Activated naive CD8-positive, alpha-beta T cell treated with anti-CD3 and anti-CD28 coated beads for 36 hours (primary cell): ENCODE measurements at places on chromosomes 3 and 15. TPM values are rescaled to one million over a fixed set of nuclear protein-coding genes. Genes with fewer than 3 reads are reported as not detected.

FETUB gene
- total RNA-seq = not detected

ZNF860 gene
- total RNA-seq = 0.37 TPM

PLXND1 gene
- 1.5 TPM for total RNA-seq

IL1RAP gene
- total RNA-seq = 8.2 TPM

SLC35G2 gene
- 2.3 TPM for total RNA-seq

ZNF501 gene
- total RNA-seq = 3.6 TPM

NMNAT3 gene
- total RNA-seq = 5.5 TPM

SYNPR gene
- total RNA-seq = not detected

MYZAP gene
- not detected for total RNA-seq

DZIP1L gene
- total RNA-seq = 0.22 TPM

GUCA1C gene
- total RNA-seq = not detected

DNA sequence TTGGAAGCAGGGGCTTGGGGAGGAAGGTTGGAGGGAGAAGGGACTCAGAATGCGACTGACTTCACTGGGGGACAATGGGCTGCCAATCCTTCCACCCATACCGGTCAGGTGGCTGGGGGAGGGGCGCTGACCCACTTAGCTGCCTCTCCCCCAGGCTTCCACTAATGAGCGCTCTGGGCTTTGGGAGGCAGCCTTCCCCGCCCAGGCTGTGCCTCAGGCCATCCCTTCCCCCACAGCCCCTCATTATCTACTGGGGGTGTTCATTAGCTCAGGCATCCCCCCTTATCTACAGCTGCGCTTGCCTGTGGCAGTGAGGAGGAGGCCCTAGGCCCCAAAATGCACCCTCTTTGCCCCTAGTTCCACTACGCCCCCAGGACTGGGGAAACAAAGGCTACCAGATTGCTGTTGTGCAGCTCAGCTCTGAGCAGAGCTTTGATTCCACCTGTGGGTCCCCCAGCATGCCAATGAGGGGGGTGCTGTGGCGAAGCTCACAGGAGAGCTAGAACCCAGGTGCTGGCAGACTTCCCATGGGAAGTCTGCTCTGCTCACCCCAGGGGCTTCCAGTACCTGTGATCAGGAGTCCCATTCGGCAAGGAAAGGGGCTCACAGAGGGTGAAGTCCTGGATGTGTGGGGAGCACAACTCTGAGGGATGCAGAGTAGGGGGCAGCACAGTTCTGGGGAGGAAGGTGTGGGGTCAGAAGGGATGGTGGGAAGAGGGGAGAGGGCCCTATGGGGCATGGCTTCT is 29.4 kb upstream of the SEMA3F start:
- no peak for DNase-seq

GRCh38 chr15:89419370-89419984 is 76.9 kb downstream of the RHCG start:
- peak; percentile 49 for DNase-seq

- peak; percentile 57 for DNase-seq
Measured at GRCh38 chr3:171809861-171810628, at the start of gene PLD1. Gene PLD1 (minus strand): TSS chr3:171810483. CDS start chr3:171738051, 72,432 bp downstream.

DNA sequence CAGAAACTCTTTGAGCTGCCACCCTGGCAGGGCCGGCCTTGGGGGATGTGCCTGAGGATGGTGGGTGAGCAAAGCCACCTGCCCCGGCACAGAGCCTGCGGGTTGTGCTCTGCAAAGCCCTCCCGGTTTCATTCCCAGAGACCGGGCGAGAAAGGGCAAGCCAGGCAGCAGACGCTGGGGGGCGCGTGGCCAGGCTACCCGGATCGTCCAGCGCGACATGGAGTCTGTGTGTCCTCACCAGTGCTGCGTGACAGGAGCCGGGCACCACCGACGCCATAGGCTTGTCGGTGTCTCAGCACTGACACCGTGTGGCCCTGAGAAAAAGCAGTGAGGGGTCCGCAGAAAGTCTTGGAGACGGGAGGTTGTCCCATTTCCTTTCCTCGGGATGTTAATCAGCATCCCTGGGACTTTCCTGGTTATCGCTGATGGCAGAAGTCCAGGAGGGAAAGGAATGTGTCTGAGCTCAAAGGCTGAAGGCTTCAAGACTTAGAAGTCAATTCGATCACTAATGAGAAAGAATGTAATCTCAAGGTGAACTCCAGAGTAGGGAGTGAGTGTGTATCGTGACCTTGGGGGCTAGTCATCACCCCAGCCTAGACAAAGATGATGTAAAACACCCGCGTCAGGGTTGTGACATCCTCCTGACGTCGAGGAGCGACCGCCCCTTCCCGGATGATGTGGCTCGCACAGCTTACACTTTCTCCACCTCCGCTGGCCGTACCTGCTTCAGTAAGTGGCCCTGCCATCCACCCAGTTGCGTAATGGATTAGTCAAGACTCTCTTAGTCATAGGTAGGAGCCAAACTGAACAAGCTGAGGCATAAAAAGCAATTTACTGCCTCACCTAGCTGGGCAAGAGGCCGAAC is 36.3 kb upstream of the PLA2G4E start:
- DNase-seq = peak; percentile 59

DNA sequence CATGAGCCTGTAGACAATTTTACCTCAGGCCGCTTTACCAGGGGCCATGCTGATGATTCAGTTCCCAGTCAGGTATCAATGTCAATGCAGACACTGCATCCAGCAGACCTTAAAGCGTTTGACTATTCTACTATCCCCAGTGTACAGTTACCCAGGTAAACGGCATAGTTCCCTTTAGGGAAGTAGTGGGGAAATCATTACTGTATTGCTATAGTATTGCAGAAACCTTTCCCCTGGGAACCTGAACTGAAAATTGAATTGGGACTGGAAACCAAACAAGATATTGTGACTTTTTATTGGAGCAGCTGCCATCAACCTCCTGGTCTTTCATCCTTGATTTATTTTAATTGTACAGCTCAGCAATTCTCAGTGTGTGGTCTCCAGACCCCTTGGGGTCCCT is 6.6 kb upstream of the INAFM2 start:
- DNase-seq = no peak

DNA sequence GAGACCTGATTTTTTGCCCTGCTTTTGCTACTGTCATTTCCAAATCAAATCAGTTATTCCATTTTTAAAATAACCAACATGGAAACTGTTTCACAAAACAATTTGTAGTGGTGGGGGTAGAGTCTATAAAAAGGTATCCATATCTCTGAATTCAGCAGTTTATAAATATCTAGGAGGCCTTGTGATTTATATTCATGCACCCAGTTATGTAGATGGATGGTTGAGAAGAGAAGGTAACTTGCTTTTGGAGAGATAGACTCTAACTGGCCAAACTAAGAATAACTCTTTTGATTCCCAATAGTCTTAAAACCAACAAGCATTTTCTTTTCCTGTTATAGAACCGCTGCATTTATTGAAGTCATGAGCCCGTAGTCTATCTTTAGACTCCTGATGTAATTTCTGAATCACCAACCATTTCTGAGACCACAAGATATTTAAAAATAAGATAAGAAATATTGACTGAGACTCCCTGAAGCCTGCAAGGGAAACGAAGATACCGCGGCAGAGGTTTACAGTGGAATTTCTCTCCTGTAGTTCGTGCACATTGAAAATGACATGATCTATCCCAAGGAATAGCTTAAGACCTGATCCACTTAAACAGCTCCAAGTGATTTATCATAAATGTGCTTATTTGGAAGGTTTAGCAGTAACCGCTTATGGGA is 68.5 kb downstream of the SAMMSON start:
- no peak for DNase-seq

- no peak for DNase-seq
Measured at GRCh38 chr3:4151859-4152258, 151.3 kb upstream of the SETMAR start.

DNA sequence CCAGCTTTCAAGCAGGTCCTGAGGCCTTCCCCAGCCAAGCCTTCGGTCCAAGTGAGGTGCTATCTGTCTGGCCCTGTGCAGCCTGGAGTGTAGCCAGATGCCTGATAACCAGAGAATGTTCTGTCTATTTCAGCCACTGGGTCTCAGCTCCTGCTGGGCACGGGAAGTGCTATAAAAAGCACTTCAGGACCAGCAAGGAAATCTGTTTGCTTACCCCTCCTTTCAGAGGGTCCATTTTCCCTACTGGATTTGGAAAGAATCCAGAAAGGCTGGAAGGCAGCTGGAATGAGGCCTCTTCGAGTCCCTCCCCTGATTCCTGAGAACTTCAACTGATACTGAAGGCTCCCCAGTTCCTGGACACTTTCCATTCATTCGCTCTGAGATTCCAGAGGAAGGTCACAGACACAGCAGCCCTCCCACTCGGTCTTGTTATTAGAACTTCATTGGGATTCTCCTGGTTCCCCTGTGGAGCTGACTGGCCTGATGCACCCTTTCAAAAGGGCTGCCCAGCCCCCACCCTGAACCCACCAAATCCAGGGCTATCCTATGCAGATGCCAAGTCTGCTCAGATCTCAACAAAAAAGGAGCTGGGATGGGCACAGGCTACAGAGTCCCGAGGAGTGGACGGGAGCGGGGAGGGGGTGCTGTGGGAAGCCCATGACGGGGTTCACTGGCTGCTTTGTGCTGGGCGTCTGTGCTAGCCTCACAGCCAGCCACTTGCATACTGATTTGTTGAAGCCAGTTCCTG is 70.4 kb downstream of the UMPS start:
- no peak for DNase-seq

DNA sequence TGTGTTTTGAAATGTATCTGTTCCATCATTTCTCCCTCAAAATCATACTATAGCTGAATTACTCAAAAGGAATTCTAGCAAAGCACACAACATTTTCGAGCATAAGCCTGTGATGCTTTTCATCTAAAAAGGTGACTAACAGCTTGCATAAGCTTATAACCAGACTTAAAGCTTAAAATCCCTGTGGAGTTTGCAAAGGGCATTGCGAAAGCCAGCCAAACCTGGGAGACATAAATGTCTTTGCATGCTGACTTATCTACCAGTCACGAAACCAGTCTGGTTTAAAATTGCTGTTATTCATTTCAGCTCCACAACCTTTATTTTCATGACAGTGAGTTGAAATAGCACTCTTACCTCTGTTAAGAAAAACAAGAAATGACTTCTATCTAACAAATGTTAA is 35.6 kb upstream of the LIPC start:
- no peak for DNase-seq

DNA sequence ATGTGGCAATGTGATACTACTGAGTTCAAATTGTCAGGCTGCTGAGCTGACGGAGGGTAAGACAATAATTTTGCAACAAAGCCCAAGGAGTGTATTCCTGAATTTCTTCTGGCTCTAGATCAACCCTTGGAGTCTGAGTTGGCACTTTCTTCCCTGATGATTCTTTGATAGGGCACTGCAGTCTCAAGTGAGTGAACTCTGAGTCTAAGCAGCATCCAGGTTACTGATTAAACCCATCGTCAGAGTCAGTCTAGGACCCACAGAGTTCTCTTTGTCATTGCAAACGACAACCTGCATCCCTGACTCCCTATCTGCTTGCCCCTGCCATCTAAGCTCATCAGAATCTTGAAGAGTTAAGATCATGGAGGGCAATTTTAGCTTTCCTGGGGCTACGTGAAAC is 58.6 kb downstream of the MME start:
- no peak for DNase-seq

- DNase-seq = no peak
Measured at GRCh38 chr3:170753421-170754310, 116.3 kb downstream of the RPL22L1 start.

DNA sequence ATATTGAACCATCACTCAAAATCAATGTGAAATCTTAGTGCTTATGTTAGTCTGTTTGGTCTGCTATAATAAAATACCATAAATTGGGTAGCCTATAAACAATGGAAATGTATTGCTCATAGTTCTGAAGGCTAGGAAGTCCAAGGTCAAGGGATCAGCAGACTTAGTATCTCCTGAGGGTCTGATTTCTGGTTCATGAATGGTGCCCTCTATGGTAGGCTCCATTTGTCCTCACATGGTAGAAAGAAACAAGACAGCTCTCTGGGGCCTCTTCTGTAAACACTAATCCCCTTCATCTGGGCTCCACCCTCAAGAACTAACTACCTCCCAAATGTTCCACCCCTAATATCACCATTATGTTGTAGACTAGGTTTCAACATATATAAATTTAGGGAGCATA is 15.0 kb upstream of the EOMES start:
- DNase-seq = no peak

DNA sequence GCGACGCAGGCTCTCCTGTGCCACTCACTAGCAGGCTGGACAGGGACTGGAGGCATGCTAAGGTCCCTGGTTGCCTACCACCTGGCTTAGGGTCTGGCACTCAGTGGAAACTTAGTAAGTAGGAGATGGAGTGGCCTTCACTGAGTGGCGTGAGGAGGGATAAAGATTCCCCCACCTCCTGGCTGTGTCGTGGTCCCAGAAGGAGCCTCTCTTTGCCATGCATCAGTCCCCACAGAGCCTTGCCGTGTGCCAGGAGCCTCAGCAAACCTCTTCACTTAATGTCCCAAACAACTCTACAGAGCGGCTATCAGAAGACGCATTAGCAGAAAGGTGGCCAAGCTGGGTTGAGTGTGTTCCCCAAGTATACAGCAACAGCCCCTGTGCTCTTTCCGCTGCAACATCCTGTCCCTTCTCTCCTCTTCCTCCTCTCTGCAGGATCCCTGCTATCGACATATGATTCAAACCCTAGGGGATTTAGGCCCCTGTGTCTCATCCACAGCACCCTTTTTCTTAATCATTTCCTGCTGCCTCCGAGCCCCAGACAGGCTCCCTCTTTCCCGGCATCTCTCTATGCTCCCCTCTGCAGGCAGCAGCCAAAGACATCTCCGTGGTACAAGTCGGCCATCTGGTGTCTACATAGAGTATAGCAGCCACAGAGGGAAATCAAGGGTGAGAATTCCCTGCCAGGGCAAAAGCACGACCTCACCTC is 66.7 kb downstream of the SLC6A1 start:
- DNase-seq = peak; percentile 36

GRCh38 chr3:156317462-156318074 is 197.2 kb downstream of the KCNAB1 start:
- no peak for DNase-seq

GRCh38 chr3:45657853-45658252 is 31.3 kb upstream of the SACM1L start:
- no peak for DNase-seq

DNA sequence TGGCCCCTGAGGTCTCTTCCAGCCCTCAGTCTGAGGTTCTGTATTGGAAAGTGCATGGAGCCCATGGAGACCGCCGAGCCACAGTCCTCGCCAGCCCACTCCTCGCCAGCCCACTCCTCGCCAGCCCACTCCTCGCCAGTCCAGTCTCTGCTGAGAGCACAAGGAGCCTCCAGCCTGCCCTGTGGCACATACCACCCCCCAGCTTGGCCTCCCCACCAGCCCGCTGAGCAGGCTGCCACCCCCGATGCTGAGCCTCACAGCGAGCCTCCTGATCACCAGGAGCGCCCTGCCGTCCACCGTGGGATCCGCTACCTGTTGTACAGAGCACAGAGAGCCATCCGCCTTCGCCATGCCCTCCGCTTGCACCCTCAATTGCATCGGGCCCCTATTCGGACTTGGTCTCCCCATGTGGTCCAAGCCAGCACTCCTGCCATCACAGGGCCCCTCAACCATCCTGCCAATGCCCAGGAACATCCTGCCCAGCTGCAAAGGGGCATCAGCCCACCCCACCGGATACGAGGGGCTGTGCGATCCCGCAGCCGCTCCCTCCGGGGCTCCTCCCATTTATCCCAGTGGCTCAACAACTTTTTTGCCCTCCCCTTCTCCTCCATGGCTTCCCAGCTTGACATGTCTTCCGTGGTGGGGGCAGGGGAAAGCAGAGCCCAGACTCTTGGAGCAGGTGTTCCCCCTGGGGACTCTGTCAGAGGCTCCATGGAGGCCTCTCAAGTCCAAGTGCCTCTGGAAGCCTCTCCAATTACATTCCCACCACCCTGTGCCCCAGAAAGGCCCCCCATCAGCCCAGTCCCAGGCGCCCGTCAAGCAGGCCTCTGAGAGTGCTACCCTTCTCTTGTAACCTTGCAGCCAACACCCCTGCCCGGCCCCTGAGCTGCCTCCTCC is 40.9 kb downstream of the PML start:
- DNase-seq = no peak

GRCh38 chr3:4994823-4995499 is 15.7 kb downstream of the BHLHE40 start:
- no peak for DNase-seq
